ENCODE measurements at places on chromosomes 5 and 9.

- DNase-seq, result no peak
These were observed 209.4 kb upstream of the RGMB start for GRCh38 chr5:98563885-98564653.

DNA sequence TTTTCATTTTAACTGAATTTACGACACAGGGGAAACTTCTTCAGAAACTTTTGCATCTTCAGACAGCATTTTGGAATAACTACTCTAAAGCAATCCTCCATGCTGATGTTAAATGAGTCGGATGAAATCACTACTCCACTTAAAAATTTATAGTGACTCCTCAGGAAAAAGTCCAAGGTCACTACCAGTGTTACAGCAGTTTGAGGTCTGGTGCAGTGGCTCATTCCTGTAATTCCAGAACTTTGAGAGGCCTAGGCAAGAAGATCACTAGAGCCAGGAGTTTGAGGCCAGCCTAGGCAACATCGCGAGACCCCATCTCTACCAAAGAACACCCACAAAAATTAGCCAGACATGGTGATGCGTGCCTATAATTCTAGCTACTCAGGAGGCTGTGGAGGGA, 5.9 kb upstream of the GAS1 start:
- no peak for DNase-seq

- no peak for DNase-seq
These were observed 73.6 kb upstream of the RETREG1 start for GRCh38 chr5:16690243-16690852.

- no peak for DNase-seq
These were observed 40.3 kb downstream of the KCNN2 start for GRCh38 chr5:114402206-114402605.

GRCh38 chr5:164351245-164351834, 845.9 kb downstream of the MAT2B start:
- DNase-seq, result no peak

DNA sequence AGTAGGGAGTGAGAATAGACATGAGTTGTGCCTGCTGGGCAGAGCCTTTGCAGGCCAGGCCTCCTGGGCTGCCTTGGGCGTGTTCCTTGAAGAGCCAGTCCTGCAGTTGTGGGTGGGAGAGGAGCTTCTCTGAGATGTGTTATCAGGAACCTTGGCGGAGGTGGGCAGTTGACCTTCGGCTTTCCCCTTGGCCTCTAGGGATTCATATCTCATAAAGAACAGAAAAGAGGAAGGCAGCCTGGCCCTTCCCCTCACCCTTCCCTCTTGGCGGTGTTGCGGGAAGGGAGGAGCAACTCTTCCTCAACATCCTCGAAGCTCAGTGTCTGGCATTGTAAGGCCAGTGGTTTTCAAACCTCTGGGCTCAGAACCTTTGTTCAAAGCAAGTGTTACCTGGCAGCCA, 59.2 kb downstream of the DAPK1 start:
- DNase-seq, result no peak

GRCh38 chr5:100539519-100539918, 4.3 kb downstream of the FAM174A start:
- DNase-seq, result no peak

GRCh38 chr5:87079219-87079618, 188.5 kb upstream of the RASA1 start:
- no peak for DNase-seq

- no peak for DNase-seq
These were observed 715.1 kb downstream of the MAT2B start for GRCh38 chr5:164220522-164220921.

- DNase-seq, result no peak
These were observed 143.5 kb downstream of the MTX3 start for GRCh38 chr5:79847561-79847960.

- no peak for DNase-seq
These were observed 30.6 kb downstream of the TTC39B start for GRCh38 chr9:15276328-15276938.

GRCh38 chr5:74396913-74397622, 243.5 kb downstream of the ENC1 start:
- no peak for DNase-seq

GRCh38 chr5:120258123-120258522, 206.0 kb upstream of the PRR16 start:
- no peak for DNase-seq

GRCh38 chr5:14127587-14127986, 15.6 kb upstream of the TRIO start:
- DNase-seq, result no peak

- DNase-seq, result no peak
These were observed 6.2 kb downstream of the NOL6 start for GRCh38 chr9:33467526-33467925.

- no peak for DNase-seq
These were observed 119.7 kb upstream of the ABCA1 start for GRCh38 chr9:105047742-105048041.

DNA sequence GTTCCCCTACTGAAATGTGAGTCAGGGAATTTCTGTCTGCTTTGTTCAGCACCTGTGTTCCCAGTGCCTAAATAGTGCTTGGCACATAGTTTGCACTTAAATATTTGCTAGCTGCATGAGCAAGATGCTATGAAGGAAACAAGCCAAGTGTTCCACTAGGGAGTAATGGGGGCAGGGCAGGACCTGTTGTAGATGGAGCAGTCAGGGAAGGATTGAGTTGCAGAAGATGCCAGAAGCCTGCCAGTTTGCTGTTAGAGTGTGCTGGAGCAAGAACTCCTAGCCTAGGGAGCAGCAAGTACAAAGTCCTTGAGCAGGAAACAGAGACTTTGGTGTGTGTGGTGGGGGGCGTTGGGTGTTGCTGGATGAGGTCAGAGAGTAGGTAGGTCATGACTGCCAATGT, 87.5 kb downstream of the DAB2IP start:
- DNase-seq, result no peak

DNA sequence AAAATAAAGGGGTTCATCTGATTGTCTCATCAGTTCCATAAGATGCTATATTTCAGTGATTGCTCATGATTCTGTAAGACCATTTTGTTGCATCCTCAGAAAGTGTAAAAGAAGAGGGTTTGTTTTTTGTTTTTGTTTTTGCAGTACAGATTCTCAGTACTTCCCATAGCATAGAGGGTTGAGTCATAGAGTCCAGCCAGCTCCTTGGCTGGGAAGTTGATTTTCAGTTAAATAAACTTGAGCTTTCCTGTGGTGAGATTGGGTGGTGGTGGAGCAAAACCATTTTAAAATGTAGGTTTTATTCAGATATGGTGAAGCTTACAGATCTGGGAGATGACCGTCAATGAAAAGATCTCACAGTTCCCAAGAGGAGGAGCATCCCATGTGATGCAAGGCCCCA, 48.2 kb downstream of the DAPK1 start:
- no peak for DNase-seq

DNA sequence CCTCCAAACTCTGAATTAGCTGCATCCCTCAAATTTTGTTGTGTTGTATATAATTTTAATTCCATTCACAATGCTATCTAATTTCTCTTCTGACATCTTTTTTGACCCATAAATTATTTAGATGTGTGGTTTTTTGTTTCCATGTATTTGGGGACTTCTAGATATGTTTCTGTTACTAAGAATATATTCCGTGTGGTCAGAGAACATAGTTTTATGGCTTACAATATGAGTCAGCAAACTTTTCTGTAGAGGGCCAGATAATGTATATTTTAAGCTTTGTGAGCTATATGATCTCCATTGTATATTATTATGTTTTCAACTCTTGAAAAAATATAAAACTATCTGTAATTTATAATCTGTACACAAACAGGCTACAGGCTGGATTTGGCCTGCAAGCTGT, 33.4 kb downstream of the MVB12B start:
- DNase-seq, result no peak

GRCh38 chr9:118577121-118577520, 792.1 kb downstream of the BRINP1 start:
- DNase-seq, result no peak

GRCh38 chr5:116365006-116365496, 209.6 kb downstream of the SEMA6A start:
- DNase-seq, result no peak

DNA sequence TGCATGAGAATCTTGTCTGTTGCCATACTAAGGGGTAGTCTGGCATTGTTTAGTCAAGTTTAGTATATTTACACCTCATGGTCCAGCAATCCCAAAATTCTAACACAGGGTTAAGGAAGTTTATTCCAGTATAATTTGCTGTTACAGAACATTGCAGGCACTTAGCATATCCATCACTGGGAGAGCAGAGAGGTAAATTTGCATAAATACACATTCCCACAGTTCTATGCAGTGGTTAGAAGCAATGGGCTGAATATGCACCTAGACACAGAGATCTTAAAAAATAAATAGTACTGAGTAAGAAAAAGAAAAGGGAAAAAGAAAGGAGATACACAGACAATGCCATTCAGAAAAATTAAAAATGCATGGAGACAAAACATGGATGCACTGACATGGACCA, 692.3 kb upstream of the MEF2C start:
- no peak for DNase-seq

GRCh38 chr5:132662925-132663770, 5.2 kb downstream of the IL13 start:
- DNase-seq, result no peak

DNA sequence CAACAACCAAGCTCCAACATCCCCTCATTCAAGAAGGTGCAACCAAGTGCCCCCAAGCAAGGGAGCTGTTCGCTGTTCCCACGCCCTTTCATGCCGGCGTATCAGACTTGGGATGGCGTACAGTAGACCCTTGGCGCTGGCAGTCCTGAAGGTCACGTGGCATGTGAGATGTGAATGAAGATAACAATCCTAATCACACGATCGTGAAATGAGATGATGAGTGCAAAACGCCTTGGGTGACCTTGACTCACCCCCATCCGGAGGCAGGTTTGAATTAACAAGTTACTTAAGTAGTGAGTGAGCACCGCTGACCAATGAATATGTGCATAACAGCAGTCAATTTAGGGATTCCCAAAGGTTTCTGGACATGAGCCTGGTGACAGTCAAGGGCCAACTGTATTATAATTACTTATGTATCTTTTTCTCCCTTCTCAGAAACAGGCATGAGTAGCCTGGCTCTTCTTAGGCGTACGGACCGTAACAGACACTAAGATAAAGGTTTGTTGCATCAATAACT, 150.2 kb downstream of the TTLL11 start:
- no peak for DNase-seq

DNA sequence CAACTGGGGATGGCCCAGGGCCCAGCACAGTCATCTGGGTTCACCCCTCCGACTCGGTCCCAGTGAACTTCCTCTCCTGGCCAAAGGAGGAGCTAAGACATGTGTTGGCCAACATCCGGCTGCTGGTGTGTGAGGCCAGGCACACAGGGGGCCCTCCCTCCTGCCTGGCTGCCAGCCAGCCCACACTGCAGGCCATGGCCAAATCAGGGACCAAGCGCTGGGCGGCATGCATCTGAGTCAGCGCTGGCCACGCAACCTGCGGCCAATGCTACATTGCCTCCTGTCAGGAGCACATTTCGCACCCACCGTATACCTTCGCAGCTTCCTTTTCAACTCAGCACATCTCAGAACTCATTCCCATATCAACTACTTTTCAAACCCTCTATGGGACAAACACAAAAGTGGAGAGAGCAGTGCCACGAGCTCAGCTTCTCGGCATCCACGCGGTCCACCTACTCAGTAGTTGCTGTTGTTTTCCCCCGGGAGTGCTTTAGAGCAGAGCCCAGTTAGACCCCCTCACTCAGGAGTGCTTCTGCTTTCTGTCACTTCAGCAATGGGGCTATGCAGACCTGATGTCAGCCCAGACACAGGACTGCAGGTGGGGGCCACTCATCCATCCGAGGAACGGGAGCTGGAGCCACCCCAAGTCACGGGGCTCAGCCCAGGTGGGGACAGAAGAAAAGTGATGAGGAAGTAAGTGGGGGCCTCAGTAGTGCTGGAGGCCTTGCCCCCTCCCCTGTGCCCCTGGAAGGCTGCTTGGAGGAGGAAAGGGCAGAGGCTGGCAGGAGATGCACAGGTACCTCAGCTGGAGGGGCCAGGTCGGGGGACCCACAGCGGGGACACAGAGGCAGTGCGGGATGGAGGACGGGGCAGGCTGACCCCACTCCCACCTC, 13.9 kb downstream of the NINJ1 start:
- DNase-seq, result no peak

- DNase-seq, result no peak
These were observed 7.3 kb downstream of the CCDC112 start for GRCh38 chr5:115289104-115289503.

GRCh38 chr9:89527084-89527483, 29.2 kb upstream of the SEMA4D start:
- no peak for DNase-seq

DNA sequence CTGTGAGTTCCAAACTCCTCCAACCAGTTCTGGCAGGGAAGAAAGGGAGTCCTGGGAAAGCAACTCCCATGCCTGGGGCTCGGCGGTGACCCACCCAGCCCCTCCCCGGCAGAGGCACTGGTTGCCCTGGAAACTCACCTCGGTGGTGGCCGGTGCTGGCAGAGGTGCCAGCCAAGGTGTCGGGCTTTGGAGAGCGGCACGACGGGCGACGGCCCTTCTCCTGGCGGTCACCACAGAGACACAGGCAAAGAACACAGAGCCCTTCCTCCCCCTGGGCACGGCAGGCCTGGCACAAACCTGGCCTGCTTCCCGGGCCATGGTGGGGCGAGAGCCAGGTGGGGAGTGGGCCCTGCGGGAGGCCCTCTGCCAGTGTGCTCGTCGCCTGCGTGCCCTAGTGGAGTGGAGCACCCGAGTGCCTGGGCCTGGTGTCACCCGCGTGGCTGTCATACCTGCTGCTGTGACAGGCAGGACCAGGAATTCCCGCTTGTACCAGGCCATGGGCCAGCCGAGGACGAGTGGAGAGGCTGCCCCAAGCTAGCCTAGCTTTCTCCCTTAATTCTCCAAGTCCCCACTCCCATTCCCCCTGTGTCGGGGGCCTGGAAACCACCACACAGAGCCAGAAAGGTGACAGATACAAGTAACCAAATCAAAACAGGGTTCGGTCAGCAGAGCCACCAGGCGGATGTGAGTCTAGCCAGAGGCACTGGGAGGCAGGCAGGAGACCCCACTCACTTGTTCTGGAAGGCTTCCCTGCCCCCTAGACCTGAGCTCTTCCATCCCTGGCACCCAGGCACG, 8.2 kb upstream of the RALGDS start:
- no peak for DNase-seq

- no peak for DNase-seq
These were observed 228.2 kb upstream of the TYRP1 start for GRCh38 chr9:12464910-12465512.

DNA sequence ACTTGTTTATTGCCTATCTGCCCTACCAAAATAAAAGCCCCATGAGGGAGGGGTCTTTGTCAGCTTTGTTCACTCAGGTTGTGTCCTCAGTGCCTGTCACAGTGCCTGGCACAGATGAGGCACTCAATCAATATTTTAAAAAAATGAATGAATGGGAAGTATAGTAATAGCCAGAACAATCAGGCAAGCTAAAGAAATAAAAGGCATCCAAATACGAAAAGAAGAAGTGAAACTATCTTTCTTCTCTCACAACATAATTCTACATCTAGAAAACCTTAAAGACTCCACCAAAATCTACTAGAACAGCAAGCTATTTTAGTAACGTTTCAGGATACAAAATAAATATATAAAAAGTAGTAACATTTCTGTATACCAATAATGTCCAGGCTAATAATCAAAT, 37.8 kb upstream of the C5orf63 start:
- DNase-seq, result no peak
